ENCODE measurements at places on chromosomes 11 and 22. TPM values are rescaled to one million over a fixed set of nuclear protein-coding genes. Genes with fewer than 3 reads are reported as not detected.

Gene MUC6
- total RNA-seq = not detected

Gene MS4A12
- total RNA-seq = not detected

Gene STARD10
- total RNA-seq = 36.3 TPM

Gene TMEM121B
- 0.09 TPM for total RNA-seq

Gene PTPN5
- not detected for total RNA-seq
